H7 (cell line): ENCODE measurements at places on chromosomes 7 and 10.

DNA sequence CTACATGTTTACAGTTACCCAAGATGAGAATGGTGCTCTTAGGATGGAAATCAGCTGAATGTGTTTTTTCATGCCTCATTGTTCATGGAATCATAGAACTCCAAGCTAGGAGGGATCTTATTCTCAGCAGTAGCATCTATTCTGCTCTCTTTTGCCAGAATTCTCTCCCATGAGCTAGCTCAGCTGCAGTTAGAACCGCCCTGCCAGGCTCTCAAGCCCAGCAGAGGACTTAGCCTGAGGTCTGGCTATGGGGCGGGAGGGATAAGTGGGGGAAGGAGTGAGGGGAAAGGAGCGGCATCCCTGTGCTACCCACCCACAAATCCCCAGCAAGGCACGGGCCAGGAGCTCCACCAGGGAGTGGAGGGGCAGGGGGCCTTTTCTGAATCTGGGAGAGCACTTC, 120.7 kb upstream of the PLXNA4 start:
- peak; percentile 49 for DNase-seq

DNA sequence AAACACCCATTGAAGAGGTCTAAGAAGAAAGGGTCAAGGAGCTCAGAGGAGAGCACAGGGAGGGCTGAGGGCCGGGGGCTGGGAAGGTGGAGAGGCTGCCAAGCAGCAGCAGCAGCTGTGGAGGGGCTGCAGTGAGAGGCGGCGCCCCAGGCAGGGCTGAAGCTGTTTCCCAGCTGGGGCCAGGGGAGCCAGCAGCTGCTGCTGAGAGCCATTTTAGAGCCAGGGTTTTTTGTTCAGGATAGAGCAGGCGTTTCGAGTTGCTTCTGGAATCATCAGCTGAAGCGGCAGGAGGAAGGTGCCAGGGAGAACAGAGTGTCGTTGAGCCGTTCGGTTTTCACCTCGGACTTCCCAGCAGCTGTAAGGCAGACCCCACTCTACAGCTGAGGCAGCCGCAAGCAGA, 62.7 kb downstream of the LANCL2 start:
- peak; percentile 50 for DNase-seq

DNA sequence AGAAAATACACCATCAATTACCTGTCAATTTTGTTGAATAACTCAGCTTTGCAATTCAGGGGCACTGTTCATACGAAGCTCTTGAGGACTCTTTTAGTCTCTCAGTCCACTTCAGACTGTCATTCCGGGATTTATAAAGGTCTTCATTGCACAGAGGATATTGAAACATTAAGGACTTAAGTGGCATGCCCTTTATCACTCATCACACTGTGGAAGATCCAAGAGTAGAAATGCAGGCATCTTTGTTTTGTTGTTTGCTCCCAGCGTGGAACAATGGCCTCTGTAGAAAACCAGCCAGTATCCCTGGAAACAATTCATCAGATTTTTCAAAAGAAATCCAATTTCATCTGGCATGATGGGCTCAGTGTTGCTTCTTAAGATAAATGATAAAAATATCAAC, 66.3 kb upstream of the LRGUK start:
- DNase-seq = no peak

GRCh38 chr10:4776234-4776638, 49.8 kb upstream of the AKR1E2 start:
- no peak for DNase-seq

GRCh38 chr10:75825661-75826060, 394.2 kb downstream of the LRMDA start:
- DNase-seq = no peak

DNA sequence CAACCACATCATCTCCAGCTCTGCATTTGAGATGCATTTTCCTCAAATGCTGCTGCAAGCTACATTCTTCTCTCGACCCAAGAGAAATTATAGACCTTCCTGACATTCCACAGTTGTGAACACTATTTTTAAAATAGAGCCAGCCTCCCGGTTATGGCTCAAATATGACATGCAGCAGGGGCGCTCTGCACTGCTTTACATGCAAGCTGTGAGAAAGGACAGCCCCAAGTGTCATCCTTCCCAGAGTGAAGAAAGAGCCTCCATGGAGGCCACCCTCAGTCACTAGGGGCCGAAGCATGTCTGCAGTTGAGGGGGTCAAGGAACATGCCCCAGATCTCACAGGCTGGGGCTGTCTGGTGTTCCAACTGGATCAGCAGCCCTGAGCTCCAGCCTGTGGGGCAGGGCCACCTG, 63.9 kb upstream of the CHST15 start:
- no peak for DNase-seq

DNA sequence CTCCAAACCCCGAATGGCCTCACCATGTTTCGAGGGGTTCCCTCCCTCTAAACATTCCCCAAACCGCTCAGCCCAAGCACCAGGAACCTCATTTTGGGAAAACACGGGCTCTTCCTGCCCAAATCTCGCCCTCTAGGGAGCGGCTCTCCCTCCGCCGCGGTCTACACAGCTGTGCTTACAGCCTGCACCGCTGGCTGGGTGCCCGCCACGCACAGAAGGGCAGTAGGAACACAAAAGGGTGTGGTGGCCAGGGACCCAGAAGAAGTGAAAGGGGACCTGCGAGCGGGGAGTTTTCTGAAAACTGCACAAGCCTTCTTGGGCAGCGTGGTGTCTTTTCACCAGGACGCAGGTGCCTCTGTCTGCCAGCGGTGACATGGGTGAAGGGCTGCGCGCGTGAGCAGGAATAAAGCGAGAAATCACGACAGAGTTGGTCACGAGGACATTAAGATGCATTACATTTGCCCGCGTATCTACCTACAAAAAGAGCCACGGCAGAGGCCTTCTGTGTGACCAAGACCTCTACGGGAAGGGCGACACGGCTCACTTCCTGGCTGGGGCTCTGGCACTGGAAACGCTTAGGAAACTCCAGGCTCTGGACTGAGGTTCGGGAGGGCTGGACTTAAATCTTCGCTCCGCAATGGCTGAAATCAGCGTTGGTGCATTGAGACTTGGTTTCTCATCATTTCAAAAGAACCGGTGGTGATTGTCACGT, 171.7 kb downstream of the LSM5 start:
- no peak for DNase-seq

- no peak for DNase-seq
Observed at GRCh38 chr7:66736892-66737291, 3.6 kb upstream of the RABGEF1 start.

DNA sequence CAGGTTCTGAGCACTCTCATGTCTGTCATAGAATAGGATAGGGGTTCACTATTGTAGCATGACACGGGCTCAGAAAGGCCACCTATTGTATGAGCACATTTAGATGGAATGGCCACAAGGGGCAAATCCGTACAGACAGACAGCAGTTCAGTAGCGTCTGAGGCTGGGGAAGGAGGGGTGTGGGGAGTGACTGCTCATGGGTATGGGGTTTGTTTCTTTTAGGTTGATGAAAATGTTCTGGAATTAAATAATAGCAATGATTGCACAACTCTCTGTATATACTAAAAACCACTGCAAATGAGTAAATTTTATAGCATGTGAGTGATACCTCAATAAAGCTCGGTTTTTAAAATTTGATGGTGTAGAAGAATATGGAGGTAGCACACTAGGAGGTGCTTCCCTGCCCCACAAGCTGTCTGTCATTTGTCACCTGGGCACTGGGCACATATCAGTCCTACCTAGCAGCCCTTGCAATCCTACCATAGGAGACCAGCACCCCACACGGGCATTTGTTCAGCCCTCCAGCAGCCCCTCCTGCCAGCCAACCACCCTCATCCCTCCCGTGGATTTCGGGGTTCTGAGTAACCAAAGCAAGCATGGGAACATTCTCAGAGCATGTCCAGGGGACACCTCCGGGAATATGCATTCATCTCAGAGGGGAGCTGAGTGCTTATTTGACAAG, 35.2 kb downstream of the KCNMA1 start:
- no peak for DNase-seq

DNA sequence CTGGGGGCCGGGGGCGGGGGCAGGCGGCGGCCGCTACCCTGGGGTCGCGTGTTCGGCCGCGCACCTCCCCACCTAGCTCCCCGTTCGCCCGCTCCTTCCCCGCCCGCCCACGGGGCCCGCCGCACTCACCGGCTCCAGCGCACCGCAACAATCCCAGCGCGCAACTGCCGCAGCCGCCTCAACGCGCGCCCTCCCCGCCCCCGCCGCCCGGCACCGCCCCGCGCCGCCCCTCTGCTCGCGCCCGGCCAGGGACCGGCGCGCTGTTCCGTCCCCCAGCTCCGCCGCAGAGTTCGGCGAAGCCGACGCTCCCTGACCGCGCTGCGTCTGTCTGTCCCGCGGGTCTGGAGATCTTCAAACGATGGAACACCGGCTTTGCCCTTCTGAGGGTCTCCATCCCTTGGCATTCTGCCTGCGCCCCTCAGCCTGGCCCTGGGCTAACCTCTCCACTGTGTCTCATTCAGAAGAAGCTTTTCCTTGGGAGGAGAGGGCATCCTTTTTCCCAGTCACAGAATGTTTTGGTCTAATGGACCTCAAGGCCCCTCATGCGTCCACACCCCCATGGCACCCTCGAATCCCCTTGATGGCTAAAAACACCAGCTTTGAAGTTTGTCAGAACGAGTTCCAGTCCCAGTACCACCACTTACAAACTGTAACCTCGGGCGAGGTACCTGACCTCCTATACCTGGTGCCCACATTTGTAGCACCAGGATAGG, at the start of gene NT5C2:
Gene NT5C2 (minus strand): TSS at position 166 of the 713 bp plus-strand sequence. CDS start 18,314 bp downstream, outside the sequence.
- peak; percentile 94 for DNase-seq

DNA sequence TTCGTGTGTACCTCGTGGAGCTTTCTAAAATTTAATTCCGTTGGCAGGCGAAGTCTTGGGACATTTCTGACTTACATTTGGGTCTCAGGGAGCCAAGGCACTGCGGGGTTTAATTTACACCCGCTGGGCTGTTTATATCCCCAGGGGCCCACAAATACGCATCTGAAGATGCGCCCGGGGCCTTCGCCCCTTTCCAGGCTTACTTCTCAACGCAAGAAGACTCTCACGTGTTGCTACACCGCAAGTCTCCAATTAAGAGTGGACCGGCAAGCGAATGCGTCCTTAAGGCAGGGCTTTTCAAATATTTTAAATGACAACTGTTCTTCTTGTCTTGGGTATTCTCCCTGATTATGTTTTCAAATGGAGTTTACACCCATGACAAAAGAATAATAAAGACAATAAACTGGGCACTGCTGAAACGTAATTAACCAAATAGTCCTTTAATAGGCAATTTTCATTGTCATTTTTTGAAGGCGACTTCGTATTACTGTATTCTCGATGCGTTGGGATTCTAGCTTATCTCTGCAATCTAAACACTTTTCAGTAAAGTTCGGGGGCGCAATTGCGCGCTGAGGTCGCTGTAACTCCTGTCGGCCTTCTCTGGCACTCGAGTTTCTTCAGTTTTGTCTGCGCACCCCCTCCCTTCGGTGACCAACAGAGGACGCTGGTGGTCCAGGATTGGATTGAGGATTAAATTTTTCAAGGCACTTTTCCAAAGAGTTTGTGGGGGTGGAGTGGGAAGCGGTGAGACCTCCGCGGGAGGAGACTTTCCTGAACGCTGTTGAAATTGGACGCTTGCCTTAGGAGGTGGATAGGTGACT, 837 bp upstream of the IGFBP3 start:
- DNase-seq = peak; percentile 71

GRCh38 chr10:122939856-122940543, 14.0 kb downstream of the C10orf88 start:
- no peak for DNase-seq

GRCh38 chr10:4686644-4686996, 139.4 kb upstream of the AKR1E2 start:
- DNase-seq = no peak

DNA sequence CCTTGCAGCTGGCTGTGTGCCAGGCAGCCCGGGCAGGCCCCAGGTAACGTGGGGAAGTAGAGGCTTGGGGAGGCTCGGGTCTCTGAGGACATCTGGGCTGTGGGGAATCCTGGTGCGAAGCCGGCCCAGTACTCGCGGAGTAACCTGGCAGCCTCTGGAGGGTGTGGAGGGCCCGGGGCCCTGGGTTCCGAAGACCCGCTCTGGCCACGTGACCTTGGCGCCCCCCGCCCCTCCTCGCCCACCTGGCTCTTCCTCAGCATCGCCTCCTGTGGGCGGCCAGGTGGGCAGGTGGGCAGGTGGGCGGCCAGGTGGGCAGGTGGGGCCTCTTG, 143.1 kb downstream of the WDR37 start:
- peak; percentile 79 for DNase-seq

DNA sequence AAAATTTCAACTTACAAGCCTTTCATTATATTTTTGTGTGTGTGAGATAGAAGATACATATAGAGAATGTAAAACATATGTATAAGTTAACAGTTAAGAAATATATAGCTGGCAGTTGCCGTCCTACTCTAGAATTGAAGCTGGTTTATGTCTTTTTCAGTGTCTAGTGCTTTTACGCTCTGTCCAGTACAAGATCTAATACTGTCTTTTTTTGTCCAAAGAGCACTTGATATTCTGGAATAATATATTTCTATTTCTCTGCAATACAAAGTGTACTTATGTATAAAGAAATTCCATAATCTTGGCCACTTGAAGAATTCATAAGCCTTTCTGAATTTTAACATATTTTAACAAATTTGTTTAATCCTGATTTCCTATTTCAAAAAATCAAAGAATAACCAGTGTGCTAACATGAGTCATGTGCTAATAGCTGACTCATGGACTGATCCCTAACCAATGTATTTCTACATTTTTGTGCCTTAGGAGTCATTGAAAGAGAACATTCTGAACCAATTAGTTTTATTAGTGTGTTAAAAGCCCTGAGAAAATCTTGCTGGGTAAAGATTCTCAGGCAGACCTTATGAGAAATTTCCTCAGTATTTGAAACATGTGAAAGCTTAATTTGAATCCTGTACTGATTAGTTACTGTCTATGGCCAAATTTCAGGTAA, 73.2 kb upstream of the CCAR1 start:
- no peak for DNase-seq

- peak; percentile 37 for DNase-seq
Observed at GRCh38 chr7:23472956-23473843, 2.9 kb upstream of the IGF2BP3 start.

DNA sequence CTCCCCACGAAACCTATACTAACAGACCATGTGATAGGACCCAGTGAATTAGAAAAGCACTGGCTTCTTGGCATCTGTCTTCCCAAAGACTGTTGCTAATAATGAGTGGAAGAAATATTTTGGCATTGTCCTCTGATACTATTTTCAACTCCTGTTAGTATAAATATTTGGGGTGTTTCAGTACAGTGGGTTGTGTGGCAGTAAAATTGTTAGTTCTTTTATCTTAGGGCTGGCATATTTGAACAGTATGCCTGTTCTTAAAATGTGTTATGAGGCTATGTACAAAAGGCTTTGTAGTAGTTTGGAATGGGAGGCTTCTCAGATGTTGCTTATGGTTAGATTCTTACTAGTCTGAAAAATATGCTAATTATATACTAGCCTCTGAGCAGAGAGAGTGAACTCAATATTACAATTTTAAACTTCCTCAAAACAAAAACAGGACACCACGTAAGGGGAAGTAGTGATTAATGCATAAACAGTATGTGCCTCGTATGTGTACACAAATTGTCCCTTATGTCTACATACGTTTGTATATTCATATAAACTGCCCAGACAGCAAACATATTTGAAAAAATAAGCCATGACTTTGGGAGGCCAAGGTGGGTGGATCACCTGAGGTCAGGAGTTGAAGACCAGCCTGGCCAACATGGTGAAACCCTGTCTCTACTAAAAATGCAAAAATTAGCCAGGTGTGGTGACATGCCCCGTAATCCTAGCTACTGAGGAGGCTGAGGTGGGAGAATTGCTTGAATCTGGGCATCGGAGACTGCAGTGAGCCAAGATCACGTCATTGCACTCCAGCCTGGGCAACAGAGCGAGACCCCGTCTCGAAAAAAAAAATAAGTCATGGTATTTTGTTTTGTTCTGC, 115.4 kb downstream of the ARID5B start:
- DNase-seq = no peak
